ENCODE measurements at places on chromosomes 1 and 21. TPM values are rescaled to one million over a fixed set of nuclear protein-coding genes. Genes with fewer than 3 reads are reported as not detected.

- DNase-seq: no peak
Measured at GRCh38 chr1:159554696-159555095, 18.9 kb upstream of the OR10J5 start.

S100A5 gene
- 2.8 TPM for total RNA-seq

- no peak for DNase-seq
Measured at GRCh38 chr1:15337656-15338402, 71.9 kb upstream of the EFHD2 start.

- DNase-seq: no peak
Measured at GRCh38 chr1:224922404-224923164, 6.9 kb upstream of the DNAH14 start.

DNA sequence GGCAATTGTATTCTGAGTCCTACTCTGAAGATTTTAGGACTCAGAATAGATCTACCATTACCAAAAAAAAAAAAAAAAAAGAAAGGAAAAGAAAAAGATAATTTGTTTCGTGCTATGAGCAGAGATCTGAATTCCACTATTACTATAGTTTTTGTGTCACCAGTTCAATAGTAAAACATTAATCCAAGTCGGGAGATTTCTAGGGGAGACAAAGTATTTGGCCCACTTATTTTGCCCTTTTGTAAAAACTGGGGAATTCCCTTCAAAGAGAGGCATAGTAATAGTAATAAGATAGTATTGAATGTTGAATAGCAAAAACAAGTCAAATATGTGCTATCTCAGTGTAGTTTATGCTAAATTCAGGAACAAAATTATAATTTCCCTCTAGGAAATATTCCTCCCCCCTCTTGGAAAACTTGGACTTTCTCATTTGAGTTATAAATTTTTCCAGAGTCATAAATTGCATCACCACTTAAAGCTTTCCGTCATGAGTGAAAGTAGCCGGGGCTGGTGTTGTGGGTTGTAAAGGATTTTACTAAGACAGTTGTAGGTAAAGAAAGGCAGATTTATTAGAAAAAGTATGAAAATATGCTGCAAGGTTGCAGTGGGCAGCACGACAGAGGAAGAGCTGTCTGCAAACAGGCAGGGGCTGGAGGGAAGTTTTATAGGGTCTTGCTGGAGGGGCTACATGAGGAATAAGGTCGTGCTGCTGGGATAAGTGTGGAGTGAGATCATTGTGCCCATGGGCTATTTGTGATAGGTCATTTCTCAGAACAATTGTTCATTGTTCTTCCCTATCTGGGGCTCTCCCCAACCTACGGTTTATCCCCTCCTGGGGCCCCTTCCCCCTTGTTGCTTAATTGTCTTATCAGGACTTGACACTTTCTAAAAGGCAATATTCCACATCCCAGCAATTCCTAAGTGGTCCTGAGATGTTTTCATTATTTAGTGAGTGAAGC lies 1009.9 kb downstream of the PLA2G4A start:
- no peak for DNase-seq

DNA sequence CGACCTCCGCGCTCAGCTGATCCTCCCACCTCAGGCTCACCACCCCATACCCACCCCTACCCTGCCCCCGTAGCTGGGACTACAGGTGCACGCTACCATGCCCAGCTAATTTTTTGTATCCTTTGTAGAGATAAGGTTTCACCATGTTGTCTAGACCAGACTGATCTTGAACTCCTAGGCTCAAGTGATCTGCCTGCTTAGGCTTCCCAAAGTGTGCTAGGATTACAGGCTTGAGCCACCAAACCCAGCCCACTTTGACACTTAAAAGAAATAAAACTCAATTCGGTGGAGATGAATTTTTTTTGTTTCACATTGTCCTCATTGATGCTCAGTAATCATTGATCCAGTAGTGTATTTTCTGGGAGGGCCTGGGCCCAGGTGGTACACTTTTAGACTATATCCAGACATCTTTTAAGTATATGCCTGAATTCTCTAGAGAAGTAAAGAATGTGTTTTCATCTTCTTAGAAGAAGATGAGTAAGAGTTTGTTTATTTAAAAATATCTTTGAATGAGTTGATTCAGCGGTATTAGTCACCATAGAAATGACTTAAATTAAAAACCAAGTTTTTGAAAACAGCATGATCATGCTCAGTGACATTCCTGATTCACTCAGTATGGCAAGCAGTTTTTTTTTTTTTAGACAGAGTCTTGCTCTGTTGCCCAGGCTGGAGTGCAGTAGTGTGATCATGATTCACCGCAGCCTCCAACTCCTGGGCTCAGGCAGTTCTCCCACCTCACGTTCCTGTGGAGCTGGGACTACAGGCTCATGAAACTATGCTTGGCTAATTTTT lies 57.8 kb downstream of the EPB41 start:
- peak; percentile 28 for DNase-seq

TRPM2 gene
- 3.2 TPM for total RNA-seq

ATP1A4 gene
- not detected for total RNA-seq

DNA sequence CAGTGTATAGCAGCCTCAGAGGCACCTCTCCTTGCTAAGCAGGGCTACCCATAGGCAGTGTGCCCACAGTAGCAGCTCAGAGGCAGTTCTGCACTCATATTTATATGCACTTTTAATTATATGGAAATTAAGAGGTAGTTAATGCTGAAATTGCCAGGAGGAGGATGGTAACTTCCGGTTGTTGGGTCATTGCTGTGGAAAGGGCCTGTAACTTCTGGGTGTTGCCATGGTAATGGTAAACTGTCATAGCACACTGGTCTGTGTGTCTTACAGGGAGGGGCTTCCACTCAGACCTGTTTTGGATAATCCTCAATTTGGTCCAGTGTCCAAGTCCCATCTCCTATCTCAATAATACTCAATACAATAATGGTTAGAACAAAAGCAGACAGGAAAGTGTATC lies 7.6 kb downstream of the CFH start:
- no peak for DNase-seq

LDLRAD1 gene
- total RNA-seq: not detected

DDR2 gene
- 0.25 TPM for total RNA-seq

TCHH gene
- 0.05 TPM for total RNA-seq

AMY1C gene
- not detected for total RNA-seq

Measured in activated T-cell treated with anti-CD3 and anti-CD28 coated beads, Interleukin-2, amount 50 U/mL, for 72 hours (primary cell).